ENCODE measurements at places on chromosomes 13 and 19. TPM values are rescaled to one million over a fixed set of nuclear protein-coding genes. Genes with fewer than 3 reads are reported as not detected.

GRCh38 chr19:38663957-38664502 lies 16.6 kb downstream of the ACTN4 start:
- no peak for DNase-seq

- DNase-seq: peak; percentile 19
Measured at GRCh38 chr13:48492096-48492440, 40.8 kb downstream of the RCBTB2 start.

DNA sequence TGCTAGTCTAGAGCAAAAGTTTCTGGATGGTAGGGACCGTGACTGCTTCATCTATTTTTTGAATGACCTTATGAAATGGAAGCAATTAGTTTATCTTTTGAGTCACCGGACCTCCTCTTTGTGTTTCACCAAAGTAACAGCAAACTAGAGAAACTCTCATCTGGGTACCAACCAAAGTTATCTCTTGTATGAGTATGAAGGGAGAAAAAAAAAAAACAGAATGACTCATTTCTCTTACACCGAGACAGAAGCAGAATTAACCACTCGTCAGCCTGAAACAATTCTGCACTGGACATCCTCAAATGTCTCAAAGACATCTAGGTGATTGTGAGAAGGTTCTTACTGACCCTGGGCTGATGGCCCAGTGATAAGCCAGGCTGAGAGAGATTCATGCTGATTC lies 18.3 kb downstream of the ZNF100 start:
- no peak for DNase-seq

GRCh38 chr13:78586706-78587105 lies 16.6 kb downstream of the POU4F1 start:
- no peak for DNase-seq

- peak; percentile 32 for DNase-seq
Measured at GRCh38 chr19:34308381-34309367, 54.3 kb downstream of the GARRE1 start.

GRCh38 chr19:29655648-29656335 lies 9.5 kb upstream of the PLEKHF1 start:
- DNase-seq: no peak

DNA sequence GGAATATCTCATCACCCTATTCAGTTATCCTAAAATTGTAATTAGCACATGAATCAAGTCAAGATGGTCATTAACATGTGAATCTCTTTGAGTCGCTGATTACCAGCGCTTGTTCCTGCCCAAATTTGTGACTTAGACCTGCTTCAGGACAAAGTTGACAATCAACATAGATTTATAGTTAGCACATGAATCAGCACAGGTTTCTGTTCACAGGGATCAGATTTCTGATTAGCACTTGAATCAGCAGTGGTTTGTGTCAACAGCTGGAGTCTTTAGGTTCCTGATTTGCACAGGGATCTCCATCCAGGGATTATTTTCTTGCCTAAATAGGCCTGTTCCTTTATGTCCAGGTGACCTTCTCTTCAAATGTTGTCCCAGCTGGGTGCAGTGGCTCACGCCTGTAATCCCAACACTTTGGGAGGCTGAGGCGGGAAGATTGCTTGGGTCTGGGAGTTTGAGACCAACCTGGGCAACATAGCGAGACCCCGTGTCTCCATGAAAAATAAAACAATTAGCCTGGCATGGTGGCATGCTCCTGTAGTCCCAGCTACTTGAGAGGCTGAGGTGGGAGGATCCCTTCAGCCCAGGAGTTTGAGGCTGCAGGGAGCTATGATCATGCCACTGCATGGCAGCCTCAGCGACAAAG lies 3.8 kb upstream of the LRFN3 start:
- DNase-seq: no peak

DNA sequence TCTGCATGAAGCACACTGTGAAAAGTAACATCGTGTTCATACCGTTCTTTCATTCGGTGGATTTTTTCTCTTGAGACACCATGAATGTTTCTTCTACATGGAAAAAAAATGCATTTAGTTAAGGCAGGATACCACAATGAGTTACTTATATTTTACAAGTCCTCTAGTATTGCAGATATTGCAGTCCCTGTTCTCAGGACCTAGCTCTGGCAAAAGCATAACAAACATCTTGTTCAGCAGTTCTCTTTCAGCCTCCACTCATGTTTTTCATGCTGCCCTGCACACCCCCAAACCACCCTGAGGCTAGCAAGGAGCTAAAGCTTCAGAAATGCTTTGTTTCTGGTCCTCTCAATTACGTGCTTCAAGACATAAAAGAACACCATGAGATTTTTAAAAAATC lies 24.8 kb downstream of the N4BP2L1 start:
- no peak for DNase-seq

DNA sequence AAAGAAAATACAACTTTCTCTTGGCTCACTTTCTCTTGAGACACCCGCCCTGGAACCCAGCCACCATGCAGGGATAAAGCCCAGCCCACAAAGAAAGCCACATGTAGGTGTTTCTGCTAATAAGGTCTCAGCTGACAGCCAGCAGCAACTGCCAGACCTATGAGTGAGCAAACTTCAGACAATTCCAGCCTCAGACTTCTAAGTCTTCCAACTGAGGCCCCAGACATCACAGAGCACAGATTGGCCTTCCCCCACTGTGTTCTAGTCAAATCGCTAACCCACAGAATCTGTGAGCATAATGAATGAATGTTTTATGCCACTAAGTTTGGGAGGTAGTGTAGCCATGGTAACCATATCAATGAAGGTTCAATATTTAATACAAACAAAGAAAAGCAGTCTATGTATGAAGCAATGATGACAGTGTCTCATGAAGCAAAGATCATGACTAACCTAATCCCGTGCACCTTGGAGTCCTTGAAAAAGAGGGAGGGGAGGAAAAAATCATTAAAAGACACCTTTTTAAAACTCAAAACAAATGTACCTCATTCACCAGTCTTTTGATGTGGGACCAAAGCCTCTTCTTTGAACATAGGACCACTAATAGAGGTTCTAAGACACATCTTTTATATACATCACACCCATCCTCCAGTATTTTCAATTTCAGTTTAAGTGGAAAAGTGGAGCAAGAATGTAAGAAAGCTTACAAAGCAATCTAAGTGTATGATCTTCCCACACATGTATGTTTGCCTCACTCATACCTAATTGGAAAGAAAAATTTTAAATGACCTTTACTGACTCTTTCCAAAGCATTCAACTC lies 6.2 kb downstream of the MRPS31 start:
- DNase-seq: peak; percentile 69

- DNase-seq: no peak
Measured at GRCh38 chr19:17565611-17566010, 10.2 kb downstream of the COLGALT1 start.

DNA sequence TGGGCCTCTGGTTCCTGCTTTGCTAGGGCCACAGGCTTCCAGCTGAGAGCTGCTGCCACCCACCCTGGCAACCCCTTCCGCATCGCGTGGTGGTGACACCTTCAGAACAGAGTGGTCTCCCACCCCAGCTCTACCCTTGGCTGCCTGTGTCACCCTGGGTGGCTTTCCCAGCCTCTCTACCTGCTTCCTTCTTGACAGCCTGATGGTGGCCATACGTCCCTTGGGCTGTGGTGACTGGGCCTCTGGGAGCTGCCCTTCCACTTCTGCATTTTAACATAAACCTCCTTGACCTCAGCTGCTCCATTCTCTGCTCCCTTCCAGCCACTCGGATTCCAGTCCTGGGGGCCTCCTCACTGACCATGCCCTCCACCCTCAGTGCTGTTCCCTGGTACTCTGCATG lies 17.0 kb downstream of the PAK4 start:
- DNase-seq: no peak

DNA sequence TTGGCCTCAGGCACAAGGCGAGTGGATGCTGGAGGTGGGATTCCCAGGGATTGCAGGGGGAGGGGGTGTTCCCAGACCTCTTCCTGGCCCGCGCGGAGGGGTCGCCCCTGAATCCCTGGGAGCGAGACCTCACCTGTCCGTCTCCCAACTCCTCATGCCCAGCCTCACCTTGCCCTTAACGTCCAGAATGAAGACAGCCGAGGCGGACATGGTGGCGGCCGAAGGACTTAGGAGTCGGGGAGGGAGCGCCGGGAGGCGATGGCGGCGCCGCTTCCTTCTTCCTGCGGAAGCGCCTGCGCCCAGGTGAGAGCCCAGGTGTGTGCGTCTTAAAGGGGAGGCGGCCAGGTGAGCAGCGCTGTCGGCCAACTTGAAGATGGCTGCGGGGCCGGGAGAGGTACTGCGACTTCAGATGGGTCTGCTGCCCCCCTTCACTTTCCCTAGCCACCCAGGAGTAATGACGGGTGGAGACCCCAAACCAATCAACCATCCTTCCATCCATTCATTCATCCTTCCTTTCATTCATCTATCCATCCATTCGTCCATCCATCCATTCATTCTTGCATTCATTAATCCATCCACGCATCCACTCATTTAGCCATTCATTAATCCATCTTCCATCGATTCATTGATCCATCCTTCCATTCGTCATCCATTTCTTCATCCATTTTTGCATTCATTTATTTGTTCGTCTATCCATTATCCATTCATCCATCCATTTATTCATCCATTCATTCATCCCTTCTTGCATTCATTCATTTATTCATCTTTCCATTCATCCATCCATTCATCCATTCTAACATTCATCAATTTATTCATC lies at the start of gene AP1M2:
Gene AP1M2, minus strand, starts transcription at position 291 of the 817 bp plus-strand sequence. Its CDS starts 81 bp downstream, at position 210.
- no peak for DNase-seq

GRCh38 chr19:40632311-40633036 lies 31.3 kb downstream of the LTBP4 start:
- no peak for DNase-seq

DNA sequence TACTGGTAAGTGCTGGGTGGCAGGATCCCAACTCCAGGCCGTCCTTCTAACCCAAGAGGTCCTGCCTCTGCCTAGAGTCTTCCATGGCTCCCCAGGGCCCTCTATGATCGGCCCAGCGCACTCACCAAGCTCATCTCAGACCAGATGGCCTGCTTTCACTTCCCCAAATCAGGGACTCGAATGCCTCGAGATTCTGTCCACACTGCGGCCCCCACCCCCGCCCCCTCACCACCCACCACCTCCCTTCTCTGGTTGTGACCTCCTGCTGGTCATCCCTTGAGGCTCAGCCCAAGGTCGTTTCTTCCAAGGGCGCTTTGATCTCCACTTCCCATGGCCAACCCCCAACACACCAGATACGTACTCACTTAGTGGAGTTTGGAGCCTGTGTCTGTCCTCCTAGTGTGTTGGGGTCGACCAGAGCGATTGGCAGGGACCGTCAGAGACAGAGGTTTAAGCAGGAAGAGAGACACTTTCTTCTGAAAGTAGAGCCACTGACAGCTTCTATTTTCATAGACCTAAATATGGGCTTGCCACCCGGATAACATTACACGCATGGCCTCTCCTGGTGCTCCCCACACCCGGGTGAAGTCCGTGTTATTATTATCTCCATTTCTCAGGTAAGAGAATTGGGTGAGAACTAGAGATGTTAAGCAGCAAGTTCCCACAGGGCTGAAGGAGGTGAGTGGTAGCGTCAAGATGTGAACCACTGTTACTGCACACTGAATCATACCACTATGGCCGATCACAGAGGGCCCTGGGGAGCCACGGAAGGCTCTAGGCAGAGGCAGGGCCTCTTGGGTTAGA lies at the start of gene FCER2:
Gene FCER2, minus strand, starts transcription at position 478 of the 804 bp plus-strand sequence. CDS start 2,371 bp downstream, outside the sequence.
- no peak for DNase-seq

ABCA7 gene
- 14.4 TPM for total RNA-seq

CKM gene
- not detected for total RNA-seq

ARL11 gene
- 0.85 TPM for total RNA-seq

HIPK4 gene
- not detected for total RNA-seq

ZNF561 gene
- total RNA-seq: 19.1 TPM

PLK5 gene
- total RNA-seq: not detected

INSR gene
- total RNA-seq: 3.5 TPM

DNAJC15 gene
- total RNA-seq: 20.8 TPM

PRR36 gene
- 0.14 TPM for total RNA-seq

ZNF808 gene
- total RNA-seq: 29.9 TPM

RFPL4A gene
- not detected for total RNA-seq

Measured in activated CD4-positive, alpha-beta T cell treated with anti-CD3 and anti-CD28 coated beads for 36 hours (primary cell).